Stimulated activated CD8-positive, alpha-beta memory T cell treated with anti-CD3 and anti-CD28 coated beads, Interleukin-2, amount 100 ng/mL, for 48 hours (primary cell): ENCODE measurements at places on chromosomes 13 and 19.

- DNase-seq, result no peak
Measured at GRCh38 chr19:50722201-50723013, 757 bp upstream of the CLEC11A start.

DNA sequence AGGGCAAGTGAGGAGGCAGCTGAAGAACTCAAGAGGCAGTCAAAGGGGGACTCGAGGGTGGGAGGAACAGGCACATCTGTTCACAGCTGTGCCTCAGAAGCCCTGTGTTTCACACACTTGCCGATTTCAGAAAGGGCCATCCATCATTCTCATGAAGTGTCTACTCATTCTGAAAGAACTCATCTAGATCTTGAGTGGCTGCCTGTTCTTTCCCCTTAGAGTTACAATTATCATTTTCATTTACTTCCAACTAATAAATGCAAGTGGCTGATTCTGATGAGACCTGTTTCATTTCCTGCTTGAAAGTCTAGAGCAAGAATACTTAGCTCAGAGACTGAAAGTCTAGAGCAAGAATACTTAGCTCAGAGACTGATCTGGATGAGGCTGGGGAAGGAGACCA lies 1145.1 kb downstream of the UQCRFS1 start:
- no peak for DNase-seq

DNA sequence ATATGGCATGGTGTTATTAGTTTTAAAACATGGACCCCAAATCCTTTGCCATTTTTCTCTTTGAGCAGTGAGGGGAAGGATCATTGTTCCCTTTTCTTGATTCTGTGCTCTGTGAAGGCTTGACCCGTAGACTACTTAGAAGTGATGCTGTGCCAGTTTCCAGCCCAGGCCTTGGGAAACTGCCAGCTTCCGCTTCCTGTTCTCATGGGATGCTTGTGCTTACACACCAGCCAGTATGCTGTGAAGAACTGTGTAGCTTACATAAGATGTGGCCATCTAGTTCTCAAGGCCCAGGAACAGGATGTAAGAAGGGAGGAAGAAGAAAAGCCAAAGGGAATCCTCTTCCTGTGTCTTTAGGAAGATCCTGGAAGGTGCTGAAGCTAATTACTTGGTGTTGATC lies 180.9 kb downstream of the PCCA start:
- no peak for DNase-seq

DNA sequence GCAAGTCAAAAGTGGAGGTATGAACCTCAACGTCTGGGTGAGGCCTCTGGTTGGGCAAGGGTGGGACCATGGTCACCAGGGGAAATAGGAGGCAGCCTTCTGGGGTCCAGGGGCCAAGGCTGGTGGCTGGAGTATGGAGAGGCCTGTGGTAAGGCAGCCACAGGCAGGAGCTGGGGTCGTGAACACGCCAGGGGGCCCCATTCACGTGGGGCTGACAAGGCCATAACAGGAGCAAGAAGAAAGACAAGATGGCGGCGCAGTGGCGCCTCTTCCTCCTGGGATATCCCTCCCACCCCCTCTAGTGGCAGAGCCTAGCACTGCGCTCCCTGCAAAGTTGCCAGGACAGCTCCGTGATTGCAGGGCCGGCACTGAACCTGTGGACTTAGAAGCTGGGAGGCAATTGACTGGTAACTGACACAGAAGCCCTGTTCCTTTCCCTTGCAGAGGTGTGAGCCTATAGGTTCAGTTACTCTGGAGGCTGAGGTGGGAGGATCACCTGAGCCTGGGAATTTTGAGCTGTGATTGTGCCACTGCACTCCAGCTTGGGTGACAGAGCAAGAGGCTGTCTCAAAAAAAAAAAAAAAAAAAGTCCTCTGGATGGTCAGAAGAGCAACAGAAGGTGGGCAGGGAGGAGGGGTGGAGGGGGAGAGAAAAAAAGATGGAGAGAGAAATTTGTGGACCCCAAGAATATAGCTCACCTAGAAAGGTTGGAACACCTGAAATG lies 19.7 kb upstream of the EDDM13 start:
- peak; percentile 72 for DNase-seq

GRCh38 chr13:66001140-66001539 lies 1229.0 kb downstream of the PCDH9 start:
- DNase-seq, result no peak

- no peak for DNase-seq
Measured at GRCh38 chr13:76820759-76821158, 65.4 kb downstream of the KCTD12 start.

DNA sequence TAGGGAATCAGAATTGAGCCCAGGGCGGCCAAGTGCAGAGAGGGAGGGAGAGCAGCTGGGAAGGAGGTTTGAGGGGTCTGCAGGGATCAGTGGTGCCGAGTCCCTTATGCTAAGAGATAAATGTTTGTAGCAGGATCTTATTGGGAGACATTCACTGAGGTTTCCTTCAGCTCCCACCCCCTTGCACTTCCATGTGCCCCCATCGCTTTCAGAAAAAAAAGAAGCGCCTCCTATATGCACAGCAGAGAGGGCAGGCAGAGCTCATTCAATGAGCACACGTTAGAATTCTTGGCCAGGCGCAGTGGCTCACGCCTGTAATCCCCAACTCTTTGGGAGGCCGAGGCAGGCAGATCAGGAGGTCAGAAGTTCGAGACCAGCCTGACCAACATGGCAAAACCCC lies 28.0 kb downstream of the CYP4F2 start:
- no peak for DNase-seq

DNA sequence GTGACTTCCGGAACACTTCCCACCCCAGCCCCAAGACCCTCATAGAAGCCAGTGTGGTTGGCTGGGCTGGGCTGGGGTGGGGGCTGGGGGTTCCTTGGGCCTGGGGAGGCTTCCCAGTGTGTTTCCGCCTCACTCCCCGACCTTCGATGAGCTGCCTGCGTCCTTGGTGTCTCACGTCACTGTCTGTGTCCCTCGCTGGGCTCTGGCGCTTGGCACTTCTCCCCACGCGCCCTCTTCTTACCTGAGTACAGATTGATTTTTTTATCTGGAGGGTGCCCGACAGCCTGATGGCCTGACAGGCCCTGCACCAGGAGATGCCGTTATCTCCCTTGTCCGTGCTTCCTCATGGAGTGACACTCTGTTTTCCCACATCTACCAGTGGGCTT lies 7.6 kb upstream of the GRIN3B start:
- no peak for DNase-seq

GRCh38 chr19:14639536-14640277 lies 34.9 kb downstream of the ADGRE3 start:
- DNase-seq, result no peak

- DNase-seq, result no peak
Measured at GRCh38 chr19:17549085-17549740, 6.2 kb upstream of the COLGALT1 start.

DNA sequence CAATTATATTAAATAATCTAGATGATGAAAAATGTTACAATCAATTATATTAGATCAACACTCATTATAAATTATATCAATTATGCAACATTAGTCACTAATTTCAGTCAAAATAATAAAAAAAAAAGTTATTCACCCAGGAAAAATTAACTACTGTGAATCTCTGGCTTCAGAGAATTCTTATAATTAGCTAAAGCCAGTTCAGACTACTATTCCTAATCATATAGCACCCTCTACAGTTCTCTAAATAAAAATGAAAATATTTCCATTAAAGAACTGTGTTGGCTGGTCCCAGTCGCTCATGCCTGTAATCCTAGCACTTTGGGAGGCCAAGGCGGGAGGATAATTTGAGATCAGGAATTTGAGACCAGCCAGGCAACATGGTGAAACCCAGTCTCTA lies 33.0 kb downstream of the XPO4 start:
- no peak for DNase-seq

GRCh38 chr13:75021151-75021550 lies 460.8 kb downstream of the TBC1D4 start:
- DNase-seq, result no peak

DNA sequence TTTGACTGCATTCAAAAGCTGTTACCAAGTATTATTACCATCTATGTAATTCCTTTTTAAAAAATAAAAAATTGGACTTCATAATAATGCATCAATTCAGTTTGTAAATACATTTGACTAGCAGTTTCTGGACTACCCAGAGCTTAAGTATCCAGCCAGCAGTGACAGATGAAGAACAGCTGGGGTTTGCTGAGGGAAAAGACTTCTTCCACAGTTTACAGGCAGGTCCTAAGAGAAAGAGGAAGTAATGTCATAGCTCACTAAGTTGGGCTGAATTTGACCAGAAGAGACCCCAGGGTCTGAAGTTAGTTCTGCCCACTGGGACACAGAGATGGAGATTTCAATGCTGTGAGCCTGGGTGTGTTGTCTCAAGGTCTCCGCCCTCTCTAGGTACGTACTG lies 96.4 kb downstream of the MBNL2 start:
- no peak for DNase-seq

DNA sequence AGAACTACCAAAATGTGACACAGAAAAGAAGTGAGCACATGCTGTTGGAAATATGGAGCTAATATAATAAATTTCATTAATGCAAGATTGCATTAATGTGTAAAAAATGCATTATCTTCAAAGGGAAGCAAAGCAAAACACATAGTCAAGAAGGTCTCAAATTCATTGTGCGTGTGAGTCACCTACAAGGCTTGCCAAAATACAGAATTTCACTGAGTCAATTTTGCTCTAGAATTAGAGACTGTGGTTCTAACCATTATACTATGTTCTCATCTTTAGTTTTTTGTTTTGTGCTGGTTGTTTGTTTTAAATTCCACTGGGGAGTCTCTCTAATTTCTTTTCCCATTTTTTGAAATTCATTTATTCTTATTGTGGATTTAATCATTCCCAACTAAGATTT lies 149.8 kb upstream of the SLITRK1 start:
- DNase-seq, result no peak

GRCh38 chr13:89832827-89833226 lies 1514.7 kb upstream of the MIR17HG start:
- no peak for DNase-seq

GRCh38 chr13:34847766-34848165 lies 94.3 kb upstream of the NBEA start:
- DNase-seq, result no peak

DNA sequence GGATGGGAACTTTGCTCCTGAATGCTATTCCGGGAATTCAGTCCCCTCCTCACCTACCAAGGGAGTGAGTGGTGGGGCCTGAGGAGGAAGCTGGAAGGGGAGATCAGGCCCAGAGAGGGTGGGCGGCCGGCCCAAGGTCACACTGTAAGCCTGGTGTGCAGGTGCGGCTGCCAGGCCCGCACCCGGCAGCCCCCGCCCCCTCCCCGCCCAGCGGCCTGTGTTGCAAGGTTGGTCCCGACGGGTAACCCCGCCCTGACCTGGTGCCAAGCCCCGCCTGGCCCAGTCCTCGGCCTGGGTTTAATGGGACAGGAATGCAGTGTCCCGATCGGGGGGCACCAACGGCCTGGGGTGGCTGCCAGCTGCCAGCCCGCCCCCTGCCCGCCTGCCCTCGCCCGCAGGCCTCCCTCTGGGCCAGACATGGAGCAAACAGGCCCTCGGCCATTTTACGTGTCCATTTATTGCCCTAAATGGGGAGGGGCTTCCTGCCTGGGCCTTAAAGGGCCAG lies 5.5 kb downstream of the ZBTB7A start:
- peak; percentile 32 for DNase-seq

- no peak for DNase-seq
Measured at GRCh38 chr19:35195830-35196229, 32.7 kb downstream of the FAM187B start.

- DNase-seq, result no peak
Measured at GRCh38 chr13:70964124-70964523, 855.9 kb upstream of the KLHL1 start.

DNA sequence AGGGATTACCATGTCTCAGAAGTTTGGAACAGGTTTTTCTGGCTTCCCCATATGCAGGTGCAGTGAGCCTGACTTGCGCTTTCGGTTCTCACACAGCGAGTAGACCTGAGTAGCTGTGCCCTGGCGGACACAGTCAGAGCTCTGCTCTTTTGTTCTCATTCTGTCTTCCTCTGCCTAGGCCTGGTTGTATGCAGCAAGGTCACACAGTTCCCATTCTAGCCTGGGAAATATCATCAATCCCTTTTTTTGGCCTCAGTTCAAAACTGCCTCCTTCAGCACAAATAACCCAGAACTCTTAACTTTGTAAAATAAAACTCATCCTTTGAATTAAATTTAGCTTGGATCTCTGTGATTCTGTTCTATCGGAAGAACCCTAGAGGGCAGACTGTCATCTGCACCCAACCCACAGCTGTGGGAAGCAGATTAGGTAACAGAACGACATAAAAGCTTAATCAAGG lies 10.2 kb downstream of the OXGR1 start:
- no peak for DNase-seq

- no peak for DNase-seq
Measured at GRCh38 chr13:101780211-101780610, 327.7 kb downstream of the ITGBL1 start.

- DNase-seq, result no peak
Measured at GRCh38 chr13:78844106-78844505, 185.2 kb upstream of the OBI1 start.

- no peak for DNase-seq
Measured at GRCh38 chr19:45881909-45882528, 3.9 kb downstream of the IRF2BP1 start.

DNA sequence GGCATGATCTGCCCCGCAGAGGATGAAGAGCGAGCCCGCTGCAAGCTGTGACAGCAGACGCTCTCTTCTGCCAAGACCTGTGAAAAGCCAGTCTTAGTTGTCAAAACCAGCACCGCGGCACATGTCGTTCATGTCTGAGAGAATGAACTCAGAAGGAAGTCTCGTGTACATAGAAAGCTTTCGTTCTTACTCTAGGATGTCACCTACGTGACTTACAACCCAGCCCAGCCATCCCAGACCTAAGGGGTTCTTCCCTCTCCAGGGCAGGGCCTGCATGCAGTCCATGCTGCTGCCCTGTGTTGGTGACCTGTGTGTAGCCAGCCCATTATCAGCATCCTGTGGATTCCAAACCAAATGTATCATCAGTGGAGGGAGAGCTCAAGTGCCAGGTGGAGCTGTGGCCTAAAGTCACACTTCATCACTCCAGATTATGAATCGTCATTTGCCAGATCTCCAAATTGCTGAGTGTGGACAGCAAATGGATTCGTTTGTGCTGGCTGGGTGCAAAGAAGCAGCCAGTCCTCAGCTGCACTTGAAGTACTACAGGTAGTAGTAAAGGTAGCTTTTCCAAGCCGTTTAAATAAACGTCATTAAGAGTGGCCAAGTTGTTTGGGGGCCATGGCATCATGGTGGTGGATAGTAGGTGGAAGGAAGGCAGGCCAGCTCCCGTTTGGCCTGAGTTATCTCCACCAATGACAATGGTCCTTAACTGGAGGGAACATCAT lies 73.9 kb upstream of the GPR183 start:
- peak; percentile 41 for DNase-seq
